ENCODE measurements at places on chromosomes 11 and 22.
A peak's percentile ranks its signal among the peaks of the same experiment; 100 is the strongest.

GRCh38 chr11:114892381-114893197 is 214.3 kb downstream of the NXPE2 start:
- peak; percentile 1 for DNase-seq

- no peak for DNase-seq
These were observed 29.7 kb downstream of the GNB1L start for GRCh38 chr22:19824926-19825339.

DNA sequence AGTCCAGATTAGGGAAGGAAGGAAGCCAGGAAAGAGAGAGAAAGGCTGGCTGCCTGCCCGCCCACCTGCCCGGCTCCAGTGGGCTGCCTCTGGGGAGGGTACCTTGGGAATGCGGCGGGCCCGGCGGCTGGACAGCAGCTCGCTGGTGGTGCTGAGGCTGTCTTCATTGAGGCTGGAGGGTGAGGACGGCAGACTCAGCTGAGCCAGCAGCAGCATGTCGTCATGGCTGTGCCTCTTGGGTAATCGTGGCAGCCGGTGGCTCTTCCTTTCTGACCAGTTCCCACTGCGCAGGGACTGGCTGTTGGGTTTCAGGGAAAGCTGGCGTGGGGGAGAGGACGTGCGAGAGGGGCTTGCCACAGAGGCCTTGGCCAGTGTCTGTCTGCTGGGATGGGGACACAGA is 32.9 kb downstream of the RPL27A start:
- no peak for DNase-seq

DNA sequence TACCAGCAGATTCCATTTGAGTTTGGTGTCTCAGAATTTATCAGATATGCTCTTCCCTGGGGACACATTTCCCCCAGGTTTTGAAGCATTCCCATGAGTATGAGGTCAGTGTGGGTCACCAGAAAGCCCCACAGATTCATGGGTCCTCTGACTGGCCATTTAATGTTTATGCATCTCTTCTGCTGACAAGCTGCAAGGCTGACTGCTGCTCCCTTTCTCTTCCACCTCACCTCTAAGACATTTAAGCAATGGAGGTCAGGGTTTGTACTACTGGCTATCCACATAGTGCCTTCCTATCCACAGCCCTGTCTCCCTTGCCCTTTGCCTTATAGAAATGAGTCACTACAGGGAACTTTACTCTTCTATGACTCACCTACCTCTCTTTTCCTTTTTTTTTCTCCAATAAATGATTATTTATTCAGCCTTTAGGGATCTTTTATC is 106.0 kb upstream of the TIMP3 start:
- no peak for DNase-seq

DNA sequence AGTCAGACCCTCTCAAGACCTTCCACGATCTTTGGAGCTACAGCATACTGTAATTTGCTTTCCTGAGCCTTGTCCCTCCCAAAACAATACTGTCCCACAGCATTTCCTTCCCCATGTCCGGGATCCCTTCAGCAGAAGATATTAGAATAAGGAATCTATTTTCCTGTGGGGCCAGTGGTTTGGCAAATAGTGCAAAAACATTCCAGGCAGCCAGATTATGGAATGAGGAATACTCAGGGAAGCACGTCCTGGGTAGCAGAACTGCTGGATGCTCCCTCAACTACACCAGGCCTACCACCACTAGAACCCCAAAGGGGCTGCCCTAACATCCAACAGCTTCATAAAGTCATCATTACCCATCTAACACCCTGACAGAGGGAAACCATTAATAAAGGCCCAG is 61.5 kb downstream of the AAMDC start:
- no peak for DNase-seq

DNA sequence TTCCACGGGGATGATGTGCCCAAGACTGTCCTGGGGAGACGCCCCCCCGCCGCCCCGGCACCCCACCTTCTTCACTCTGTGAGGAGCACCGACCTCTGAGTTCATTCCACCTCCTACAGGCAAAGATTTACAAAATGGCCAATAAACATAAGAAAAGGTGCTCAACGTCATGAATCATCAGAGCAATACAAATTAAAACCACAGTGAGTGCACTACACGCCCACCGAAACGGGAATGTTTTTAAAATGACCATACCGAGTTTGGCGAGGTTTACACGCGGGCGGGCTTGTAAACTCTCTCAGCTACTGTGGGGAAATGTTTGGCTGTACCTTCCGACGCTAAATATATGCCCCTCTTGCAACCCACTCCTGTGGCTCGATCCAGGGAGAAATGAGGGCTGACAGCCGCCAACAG is 7.9 kb downstream of the NPTXR start:
- DNase-seq = no peak

DNA sequence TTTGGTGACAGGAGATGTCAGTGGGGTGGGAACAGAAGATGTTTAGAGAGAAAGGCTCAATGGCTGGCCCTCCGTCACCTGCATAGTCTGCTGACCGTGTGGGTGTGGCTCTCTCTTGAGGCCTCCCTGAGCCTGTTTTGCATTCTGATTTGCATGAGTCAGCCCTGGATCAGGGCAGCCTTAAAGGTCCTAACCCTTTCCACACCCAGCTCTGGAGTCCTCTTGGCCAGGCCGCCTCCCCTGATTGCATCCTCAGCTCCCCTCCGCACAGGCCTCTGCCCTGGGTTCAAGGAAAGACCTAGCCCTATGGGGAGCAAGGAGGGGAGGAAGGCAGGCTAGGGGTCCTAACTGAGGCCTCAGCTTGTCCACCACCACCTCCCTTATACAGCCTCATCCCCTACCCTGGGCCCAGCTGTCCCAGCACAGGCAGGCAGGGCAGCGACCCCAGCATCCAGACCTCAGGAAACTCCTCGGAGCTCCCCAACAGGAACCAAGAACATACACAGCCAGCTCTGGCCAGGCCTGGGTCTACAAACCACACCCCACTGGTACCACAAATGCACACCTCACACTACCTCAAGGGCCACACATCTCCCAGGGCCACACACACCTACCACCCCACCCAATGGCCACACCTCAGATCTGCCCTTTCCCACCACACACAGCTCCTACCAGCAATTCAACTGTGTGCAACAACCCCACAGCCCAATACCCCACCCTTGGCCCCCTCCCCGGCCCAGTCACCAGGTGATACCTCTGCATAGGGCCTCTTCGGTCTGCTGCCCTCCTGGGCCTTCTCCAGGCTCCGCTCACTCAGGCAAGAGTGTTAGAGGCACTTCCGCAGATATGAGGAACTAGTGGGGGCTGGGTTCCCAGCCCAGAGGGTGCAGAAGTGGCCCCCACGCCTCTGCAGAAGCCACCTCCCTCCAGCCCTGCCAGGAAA is 13.7 kb downstream of the ARAP1 start:
- DNase-seq = no peak

- no peak for DNase-seq
These were observed 23.8 kb downstream of the SHISAL1 start for GRCh38 chr22:44288913-44289312.

- DNase-seq = no peak
These were observed 66.2 kb downstream of the TNRC6B start for GRCh38 chr22:40243891-40244290.

GRCh38 chr11:78066471-78066870 is 2.8 kb downstream of the THRSP start:
- no peak for DNase-seq

GRCh38 chr11:23954730-23955129 is 542.1 kb upstream of the LUZP2 start:
- DNase-seq = no peak

GRCh38 chr11:101914341-101914737 is 471 bp upstream of the CEP126 start:
- DNase-seq = no peak

GRCh38 chr22:20671409-20672081 is 102.4 kb upstream of the SERPIND1 start:
- no peak for DNase-seq

DNA sequence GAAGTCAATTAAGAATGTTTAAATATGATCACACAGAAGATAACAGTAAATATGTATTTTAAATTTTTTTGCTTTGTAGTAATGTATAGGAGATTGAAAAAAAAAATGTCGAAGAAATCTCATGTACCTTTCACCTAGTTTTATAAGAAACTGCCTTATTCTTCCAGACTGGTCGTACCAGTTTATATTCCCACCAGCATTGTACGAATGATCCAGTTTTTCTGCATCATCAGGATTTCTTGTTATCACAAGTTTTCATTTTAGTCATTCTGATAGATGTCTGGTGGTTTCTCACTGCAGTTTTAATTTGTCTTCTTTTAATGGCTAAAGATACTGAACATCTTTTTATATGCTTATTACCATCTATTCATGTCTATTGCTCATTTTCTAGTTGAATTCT is 101.8 kb upstream of the CTSC start:
- no peak for DNase-seq

- DNase-seq = no peak
These were observed 45.9 kb upstream of the GPR83 start for GRCh38 chr11:94447149-94447548.

- peak; percentile 87 for DNase-seq
These were observed 58.4 kb upstream of the PSMA1 start for GRCh38 chr11:14578541-14578956.

DNA sequence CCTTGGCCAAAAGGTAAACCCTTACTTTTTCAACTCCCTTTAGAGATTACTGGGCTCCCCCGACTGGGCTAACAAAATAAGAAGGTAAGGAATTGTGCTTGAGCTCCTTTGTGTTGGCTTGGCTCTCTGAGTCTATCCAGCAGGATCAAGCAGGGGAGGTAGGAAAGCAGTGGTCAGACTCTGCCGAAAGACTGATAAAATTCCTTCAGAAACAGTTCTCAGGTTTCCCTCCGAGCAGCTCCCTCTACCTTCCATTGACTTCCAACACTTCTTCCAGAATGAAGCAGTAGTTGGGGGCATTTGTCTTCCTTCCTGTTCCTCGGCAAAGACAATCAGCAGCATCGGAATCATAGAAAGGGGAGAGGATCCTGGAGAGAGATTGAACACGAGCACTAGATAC is 16.1 kb upstream of the CARD18 start:
- DNase-seq = no peak

- no peak for DNase-seq
These were observed 31.8 kb upstream of the CCDC34 start for GRCh38 chr11:27394781-27395228.

- DNase-seq = no peak
These were observed 721.2 kb downstream of the LUZP2 start for GRCh38 chr11:25218036-25218435.

Measured in activated CD4-positive, alpha-beta T cell treated with anti-CD3 and anti-CD28 coated beads, Interleukin-2, amount 50 U/mL, for 16 hours (primary cell).